ENCODE measurements at places on chromosomes 2 and 18.

DNA sequence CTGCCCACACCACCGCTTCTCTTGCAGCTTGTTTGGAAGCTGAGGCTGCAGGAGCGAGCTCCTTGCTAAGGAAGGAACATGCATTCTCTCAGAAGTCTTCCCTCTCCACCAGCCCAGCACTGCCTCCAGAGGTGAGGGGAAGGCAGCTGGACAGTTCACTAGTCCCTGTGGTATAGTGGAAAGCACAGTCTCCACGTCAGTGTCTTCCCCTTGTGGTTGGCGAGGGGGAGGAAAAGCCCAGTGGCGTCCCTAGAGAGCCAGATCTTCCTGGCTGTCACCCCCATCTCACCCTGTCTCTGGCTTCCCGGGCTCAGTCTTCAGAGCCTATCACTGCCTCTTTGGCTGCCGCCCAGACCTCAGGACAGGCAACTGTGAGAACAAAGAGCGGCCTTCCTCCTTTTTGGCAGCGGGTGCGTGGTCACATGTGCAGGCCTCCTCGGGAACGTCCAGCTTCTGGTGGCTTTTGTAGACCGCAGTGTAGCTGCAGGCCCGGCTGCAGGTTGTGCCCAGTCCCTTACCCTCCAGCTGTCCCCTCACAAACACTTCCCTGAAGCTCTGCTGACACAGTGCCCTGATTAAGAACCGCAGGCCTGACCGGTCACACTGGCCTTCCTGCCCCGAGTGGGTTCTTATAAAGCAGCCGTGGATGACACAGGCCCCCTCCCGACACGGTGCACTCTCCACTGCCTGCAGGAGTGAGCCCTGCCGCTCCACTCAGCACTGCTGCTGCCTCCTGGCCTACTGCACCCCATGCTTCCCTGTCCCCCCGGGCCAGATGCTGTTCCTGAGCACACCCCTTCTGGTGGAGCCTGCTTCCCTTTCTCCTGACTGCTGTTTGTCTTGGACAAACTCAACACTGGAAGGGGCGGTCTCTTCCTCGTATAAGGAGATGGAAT, 90.9 kb downstream of the RNF144A start:
- H3K27me3 ChIP-seq, result no peaks in the 10 kb centered on the region
- no peaks in the 10 kb centered on the region for H3K4me1 ChIP-seq
- no peak overlapping the region for H3K4me3 ChIP-seq
- H3K27ac ChIP-seq, result no peak overlapping the region
- no peaks in the 10 kb centered on the region for H3K36me3 ChIP-seq
- DNase-seq, result no peak

- no peaks in the 10 kb centered on the region for H3K27me3 ChIP-seq
- DNase-seq, result no peak
- no peak overlapping the region for H3K4me3 ChIP-seq
Measured at GRCh38 chr2:112566104-112566503, 18.3 kb upstream of the CHCHD5 start.

GRCh38 chr18:9340472-9340871, 5.9 kb downstream of the TWSG1 start:
- H3K4me1 ChIP-seq, result peaks cover 4% of the 10 kb centered on the region
- DNase-seq, result no peak
- H3K27me3 ChIP-seq, result no peaks in the 10 kb centered on the region
- no peaks in the 10 kb centered on the region for H3K36me3 ChIP-seq

- H3K36me3 ChIP-seq, result no peaks in the 10 kb centered on the region
- H3K4me3 ChIP-seq, result no peak overlapping the region
- H3K4me1 ChIP-seq, result no peaks in the 10 kb centered on the region
- H3K27me3 ChIP-seq, result no peaks in the 10 kb centered on the region
Measured at GRCh38 chr2:46002507-46002883, 294.7 kb upstream of the EPAS1 start.

DNA sequence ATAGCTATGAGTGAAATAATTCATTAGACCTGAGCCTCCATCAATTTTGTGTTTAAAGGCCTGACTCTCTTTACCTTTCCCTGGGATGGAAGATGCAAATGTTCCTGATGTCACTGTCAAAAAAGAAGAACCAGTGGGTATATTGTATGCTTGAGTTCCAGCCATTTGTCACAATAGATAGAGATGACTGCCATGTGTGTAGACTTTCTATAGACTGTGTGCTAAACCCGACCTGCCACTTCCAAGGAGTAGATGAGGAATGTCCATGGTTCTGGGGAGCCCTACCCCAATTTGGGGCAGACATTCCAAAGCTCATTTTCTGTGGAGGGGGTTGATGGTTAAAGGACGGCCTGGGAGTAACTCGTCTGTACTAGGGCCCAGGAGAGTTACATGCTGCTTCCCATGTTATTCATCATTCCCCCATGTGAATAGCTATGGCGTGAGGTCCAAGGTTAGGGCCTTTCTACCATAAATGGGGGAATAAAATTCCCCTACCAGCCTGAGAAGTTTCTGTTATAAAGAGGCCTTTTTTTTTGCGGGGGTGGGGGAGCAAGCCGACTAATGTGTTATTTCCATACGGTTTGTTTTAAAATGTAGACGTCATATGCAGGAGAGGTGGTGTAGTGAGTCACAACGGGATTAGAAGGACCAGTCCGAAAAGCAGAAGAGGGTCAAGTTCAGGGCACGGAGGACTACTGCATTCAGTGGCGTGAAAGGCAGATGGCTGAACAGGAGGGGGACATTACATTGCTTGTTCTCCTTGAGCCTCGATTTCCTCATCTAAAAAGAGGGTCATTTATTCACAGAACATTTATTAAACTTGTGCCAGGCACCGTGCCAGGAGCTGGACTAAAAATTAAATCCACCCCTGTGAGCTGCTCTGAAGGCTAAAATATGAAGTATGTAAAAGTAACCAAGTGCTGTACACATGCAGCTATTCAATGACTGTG, 24.0 kb downstream of the IL1B start:
- H3K27ac ChIP-seq, result no peak overlapping the region
- no peaks in the 10 kb centered on the region for H3K36me3 ChIP-seq
- H3K4me1 ChIP-seq, result peaks cover 18% of the 10 kb centered on the region
- H3K27me3 ChIP-seq, result no peaks in the 10 kb centered on the region
- no peak for DNase-seq

- DNase-seq, result no peak
- no peaks in the 10 kb centered on the region for H3K36me3 ChIP-seq
- H3K27me3 ChIP-seq, result no peaks in the 10 kb centered on the region
- no peak overlapping the region for H3K27ac ChIP-seq
- peaks cover 21% of the 10 kb centered on the region for H3K4me1 ChIP-seq
- H3K4me3 ChIP-seq, result no peak overlapping the region
Measured at GRCh38 chr2:239908308-239908707, 116.8 kb downstream of the NDUFA10 start.

- no peaks in the 10 kb centered on the region for H3K4me1 ChIP-seq
- H3K36me3 ChIP-seq, result no peaks in the 10 kb centered on the region
- no peak overlapping the region for H3K4me3 ChIP-seq
- no peaks in the 10 kb centered on the region for H3K27me3 ChIP-seq
- no peak for DNase-seq
- H3K27ac ChIP-seq, result no peak overlapping the region
Measured at GRCh38 chr2:23589739-23590138, 204.8 kb downstream of the KLHL29 start.

DNA sequence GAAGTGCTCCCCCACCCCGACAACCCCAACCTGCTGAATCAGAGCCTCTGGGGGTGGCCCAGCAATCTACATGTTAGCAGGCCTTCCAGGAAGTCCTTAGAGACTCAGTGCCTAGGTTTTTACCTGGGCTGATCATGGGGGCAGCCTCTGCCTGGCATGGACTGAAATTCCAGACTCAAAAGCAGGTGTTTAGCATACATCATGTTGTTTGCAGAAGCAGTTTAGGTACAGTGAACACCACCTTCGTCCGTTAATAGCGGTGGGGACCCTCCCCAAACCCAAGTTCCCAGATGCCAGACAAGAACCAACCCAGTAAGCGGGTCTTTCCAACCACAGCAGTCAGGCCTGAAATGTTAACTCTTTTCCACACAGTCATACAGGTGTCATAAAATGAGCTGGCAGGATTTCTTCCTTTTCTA, 26.4 kb upstream of the GALR1 start:
- no peaks in the 10 kb centered on the region for H3K36me3 ChIP-seq
- no peak for DNase-seq
- no peak overlapping the region for H3K4me3 ChIP-seq

- DNase-seq, result no peak
- H3K36me3 ChIP-seq, result no peaks in the 10 kb centered on the region
- peaks cover 3% of the 10 kb centered on the region for H3K27me3 ChIP-seq
- no peaks in the 10 kb centered on the region for H3K4me1 ChIP-seq
Measured at GRCh38 chr18:51399491-51400122, 202.1 kb upstream of the MEX3C start.

GRCh38 chr2:23077596-23077995, 307.4 kb upstream of the KLHL29 start:
- no peaks in the 10 kb centered on the region for H3K36me3 ChIP-seq
- no peak for DNase-seq
- H3K27me3 ChIP-seq, result no peaks in the 10 kb centered on the region
- H3K27ac ChIP-seq, result no peak overlapping the region
- H3K4me3 ChIP-seq, result no peak overlapping the region

DNA sequence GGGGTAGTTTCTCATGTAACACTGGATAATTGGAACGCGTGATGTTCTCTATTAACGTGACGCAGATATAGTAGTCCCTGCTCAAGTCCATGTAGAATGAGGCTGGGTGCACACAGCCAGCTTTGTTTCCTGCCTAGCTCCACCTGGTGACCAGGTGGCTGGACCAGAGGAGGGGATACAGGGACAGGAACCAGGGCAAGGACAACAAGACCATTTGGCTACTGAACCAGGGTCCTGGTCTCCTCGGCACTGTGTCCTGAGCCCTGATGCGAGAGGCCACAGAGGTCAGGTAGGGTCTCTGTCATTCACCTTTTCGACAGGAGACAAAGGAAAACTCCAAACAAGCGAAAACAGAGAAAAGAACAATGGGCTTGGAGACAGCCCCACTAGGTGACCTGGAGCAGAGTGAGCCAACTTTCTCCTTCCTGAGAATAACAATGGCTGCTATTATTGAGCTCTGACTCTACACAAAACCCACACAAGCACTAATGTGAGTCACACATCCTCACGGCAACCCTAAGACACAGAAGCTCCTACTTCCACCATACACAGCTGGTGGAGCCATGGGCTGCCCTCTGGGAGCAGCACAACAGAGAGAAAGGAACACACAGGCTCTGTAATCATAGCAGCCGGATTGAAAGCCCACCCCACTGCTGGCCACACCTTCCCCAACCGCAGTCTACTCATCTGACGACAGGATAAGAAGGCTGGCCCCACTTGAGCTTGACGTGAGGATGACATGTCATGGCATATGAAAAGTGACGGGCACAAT, 67.3 kb upstream of the TEX51 start:
- no peaks in the 10 kb centered on the region for H3K36me3 ChIP-seq
- no peak overlapping the region for H3K4me3 ChIP-seq
- H3K27me3 ChIP-seq, result no peaks in the 10 kb centered on the region
- DNase-seq, result no peak

GRCh38 chr18:63994783-63995399, 25.0 kb downstream of the SERPINB8 start:
- peak; percentile 29 for DNase-seq
- no peak overlapping the region for H3K27ac ChIP-seq
- H3K4me1 ChIP-seq, result no peaks in the 10 kb centered on the region
- no peaks in the 10 kb centered on the region for H3K36me3 ChIP-seq

DNA sequence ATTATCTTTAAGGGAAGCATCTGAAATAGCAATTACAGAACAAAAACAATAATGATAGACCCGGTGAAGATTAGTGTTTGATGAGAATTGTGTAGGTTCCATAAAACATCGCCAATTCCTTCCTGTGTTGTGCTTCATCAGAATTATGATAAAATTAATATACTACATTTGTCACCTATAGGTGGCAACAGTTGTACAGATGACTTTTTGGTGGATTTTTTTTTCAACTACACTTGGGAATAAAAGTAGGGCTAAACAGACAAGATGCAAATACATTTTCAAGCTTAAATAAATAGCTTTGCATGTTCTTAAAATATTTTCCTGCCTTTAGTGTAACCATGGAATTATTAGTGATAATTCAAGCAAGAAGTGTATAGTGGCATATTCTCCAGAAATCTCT, 7.0 kb upstream of the LYPD1 start:
- no peaks in the 10 kb centered on the region for H3K36me3 ChIP-seq
- no peak for DNase-seq
- no peaks in the 10 kb centered on the region for H3K4me1 ChIP-seq
- no peaks in the 10 kb centered on the region for H3K27me3 ChIP-seq

DNA sequence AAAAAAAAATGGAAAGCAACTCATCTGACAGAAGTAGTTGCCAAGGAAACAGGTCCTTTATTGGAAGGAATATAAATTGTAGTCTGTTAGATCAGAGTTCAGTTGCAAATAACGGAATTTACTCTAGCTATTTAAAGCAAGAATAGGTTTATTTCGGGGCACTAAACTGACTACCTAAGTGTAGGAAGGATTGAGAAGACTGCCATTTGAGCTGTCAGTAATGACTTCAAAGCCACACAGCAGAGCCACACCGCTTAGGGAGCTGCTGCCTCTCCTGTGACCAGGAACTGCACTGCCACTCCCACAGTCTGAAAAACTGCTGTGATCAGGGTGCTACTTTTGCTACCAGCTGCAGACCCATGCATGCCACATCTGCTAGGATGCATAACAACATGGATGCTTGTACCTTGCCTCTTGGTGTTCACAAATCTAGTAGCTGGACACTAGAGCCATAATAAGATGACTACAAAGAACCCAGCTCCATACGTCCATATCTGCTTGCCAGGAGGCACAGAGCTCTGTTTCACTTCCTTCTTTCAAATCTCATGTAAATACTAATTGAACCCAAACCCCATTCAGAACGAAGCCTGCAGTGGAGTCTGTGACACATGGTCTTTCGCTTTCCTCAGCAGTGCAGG, 2.2 kb downstream of the DSG2 start:
- H3K4me3 ChIP-seq, result no peak overlapping the region
- no peak for DNase-seq
- no peak overlapping the region for H3K27ac ChIP-seq
- peaks cover 8% of the 10 kb centered on the region for H3K27me3 ChIP-seq
- no peaks in the 10 kb centered on the region for H3K4me1 ChIP-seq
- H3K36me3 ChIP-seq, result no peaks in the 10 kb centered on the region

GRCh38 chr18:56770097-56770496, 118.9 kb downstream of the WDR7 start:
- no peaks in the 10 kb centered on the region for H3K4me1 ChIP-seq
- no peak overlapping the region for H3K27ac ChIP-seq
- no peak for DNase-seq
- H3K36me3 ChIP-seq, result no peaks in the 10 kb centered on the region
- no peaks in the 10 kb centered on the region for H3K27me3 ChIP-seq

DNA sequence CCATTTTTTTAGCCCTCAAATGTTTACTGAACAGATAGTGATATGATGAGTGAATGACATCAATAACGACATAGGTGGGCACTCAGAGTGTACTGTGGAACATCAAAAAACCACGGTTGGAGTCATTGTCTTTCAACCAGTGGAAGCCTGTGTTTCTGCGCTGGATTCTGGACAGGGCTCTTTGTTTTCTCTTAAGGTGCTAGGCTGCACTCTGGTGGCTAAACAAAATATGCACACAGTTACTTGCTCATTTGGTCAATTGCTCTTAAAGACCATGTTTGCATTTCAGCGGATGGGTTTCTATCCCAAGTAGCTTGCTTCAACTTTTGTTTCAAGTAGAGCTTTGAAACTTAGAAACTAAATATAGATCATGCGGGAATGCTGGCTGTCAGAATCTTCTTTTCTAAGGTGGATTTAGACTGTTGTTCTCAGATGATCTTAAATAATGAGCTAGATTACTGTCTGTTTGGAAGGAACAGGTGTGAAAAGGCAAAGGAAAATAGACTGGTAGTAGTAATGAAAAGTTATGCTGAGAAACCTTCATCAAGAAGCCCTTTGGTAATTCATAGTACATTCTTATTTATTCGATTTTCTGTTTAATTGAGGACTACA, 48.5 kb upstream of the LYPD6B start:
- H3K4me3 ChIP-seq, result no peak overlapping the region
- H3K4me1 ChIP-seq, result no peaks in the 10 kb centered on the region
- no peak overlapping the region for H3K27ac ChIP-seq
- no peaks in the 10 kb centered on the region for H3K36me3 ChIP-seq
- H3K27me3 ChIP-seq, result no peaks in the 10 kb centered on the region

Data from CD4-positive, alpha-beta memory T cell (primary cell).